ENCODE measurements at places on chromosomes 1 and 21. TPM values are rescaled to one million over a fixed set of nuclear protein-coding genes. Genes with fewer than 3 reads are reported as not detected.

GRCh38 chr1:63743781-63744180 lies 30.0 kb upstream of the ROR1 start:
- DNase-seq, result no peak

GRCh38 chr1:24369199-24369598 lies 44.4 kb downstream of the STPG1 start:
- no peak for DNase-seq

DNA sequence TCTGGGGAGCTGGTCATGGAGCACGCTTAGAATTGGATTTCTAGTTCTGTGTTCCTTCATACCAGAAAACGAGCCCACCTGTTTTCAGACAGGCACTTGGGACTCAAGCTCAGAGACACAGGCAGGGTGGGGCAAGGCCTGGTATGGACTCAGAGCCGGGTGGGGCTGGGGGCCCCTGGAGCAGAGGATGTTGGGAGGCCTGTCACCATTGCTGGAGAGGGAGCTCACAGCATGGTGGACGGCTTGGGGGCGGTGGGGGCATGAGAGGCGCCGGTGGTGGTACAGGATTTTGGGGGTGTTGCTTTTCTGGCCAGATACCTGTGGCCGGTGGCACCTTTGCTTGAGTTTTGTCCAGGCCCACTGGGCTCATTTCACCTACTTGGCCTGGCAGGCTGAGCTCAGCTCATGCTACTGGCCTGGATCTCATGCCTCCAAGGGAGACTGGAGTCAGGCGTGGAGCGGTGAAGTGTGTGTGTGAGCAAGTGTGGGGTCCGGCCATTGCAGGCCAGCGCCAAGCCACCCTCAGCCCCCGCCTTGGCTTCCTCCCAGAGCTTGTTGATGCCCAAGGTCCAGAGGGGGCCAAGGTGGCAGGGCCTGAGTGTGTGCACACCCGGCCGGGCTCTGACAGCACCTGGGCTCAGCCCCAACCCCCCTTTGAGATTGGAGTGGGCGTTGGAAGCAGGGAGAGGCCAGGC lies 8.7 kb downstream of the SLX9 start:
- DNase-seq, result no peak

- DNase-seq, result no peak
Measured at GRCh38 chr21:41490330-41490729, 17.6 kb downstream of the TMPRSS2 start.

DNA sequence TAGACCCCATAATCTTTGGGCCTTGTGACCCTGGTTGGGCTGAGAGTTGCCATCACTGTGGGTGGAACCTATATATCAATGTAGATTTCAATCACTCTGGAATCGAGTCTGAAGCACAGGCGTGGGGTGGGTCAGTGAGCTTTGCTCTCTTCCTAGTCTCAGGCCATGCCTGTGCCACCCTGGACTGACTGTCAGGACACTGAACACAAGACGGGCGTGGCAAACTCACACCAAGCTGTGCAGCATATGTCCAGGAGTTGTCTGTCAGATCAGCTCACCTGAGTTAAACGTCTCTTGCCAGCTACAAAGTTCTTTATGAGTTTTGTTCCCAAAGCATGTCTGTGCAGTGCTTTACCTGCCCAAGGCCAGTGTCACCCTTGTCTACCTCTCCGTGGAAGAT lies 30.9 kb upstream of the ALPL start:
- DNase-seq, result no peak

CADM3 gene
- not detected for total RNA-seq

POGZ gene
- 83.0 TPM for total RNA-seq

FTCD gene
- total RNA-seq, result 4.5 TPM

PDC gene
- total RNA-seq, result not detected

All from Caco-2 (cell line).